ENCODE measurements at places on chromosomes 13 and 19. TPM values are rescaled to one million over a fixed set of nuclear protein-coding genes. Genes with fewer than 3 reads are reported as not detected.

DNA sequence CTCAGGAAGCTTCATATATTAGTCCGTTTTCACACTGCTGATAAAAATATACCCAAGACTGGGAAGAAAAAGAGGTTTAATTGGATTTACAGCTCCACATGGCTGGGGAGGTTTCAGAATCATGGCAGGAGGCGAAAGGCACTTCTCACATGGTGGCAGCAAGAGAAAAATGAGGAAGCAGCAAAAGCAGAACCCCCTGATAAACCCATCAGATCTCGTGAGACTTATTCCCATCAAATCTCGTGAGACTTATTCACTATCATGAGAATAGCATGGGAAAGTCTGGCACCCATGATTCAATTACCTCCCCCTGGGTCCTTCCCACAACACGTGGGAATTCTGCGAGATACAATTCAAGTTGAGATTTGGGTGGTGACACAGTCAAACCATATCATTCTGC lies 23.1 kb downstream of the FLT3 start:
- no peak for DNase-seq

GRCh38 chr19:48121909-48122371 lies 11.3 kb upstream of the PLA2G4C start:
- no peak for DNase-seq

- DNase-seq: no peak
These were observed 11.5 kb downstream of the MYH14 start for GRCh38 chr19:50214699-50215543.

ADGRE2 gene
- polyA plus RNA-seq: 1.4 TPM

GRCh38 chr13:44768239-44768638 lies 192.1 kb upstream of the TSC22D1 start:
- DNase-seq: no peak

GRCh38 chr19:45515081-45515624 lies 7.9 kb downstream of the VASP start:
- DNase-seq: peak; percentile 32

- DNase-seq: no peak
These were observed 8.6 kb downstream of the RGCC start for GRCh38 chr13:41465898-41466320.

- no peak for DNase-seq
These were observed 202.8 kb upstream of the TSC22D1 start for GRCh38 chr13:44778761-44779484.

DNMT1 gene
- polyA plus RNA-seq: 65.8 TPM

DNA sequence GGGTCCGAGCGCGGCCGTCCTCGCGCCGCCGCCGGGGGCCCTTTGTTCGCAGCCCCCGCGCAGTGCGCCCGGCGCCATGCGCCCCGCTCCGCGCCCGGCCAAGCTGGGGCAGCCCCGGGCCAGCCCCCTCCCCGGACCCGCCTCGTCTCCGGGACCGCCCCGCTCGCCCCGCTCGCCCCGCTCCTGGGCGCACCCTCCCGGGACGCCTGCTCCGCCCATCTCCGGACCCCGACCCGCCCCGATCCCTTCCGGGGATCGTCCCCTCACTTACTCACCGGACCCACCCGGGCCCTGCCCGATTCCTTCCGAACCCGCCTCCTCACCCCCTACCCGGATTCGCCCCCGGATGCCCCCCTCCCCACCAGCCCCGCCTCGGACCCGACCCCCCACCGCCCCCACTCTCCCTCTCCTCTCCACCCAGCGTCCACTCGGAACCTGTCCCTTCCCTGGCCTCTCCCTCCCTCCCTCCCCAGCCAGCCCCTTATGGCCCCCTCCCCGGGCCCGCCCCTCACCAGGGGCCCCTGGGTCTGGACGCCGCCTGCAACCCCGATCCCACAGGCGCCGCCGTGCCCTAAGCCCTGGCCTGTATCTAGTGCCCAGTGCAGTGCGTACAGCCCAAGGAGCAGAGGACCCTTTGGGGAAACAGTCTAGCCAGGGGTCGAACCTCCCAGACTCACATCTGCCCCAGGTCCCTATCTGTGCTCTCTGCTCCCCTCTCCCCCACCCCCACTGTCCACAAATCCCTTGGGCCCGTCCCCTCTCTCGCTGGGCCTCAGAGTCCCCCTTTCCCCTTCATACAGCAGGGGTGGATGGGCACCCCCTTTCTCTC lies at the start of gene CPAMD8:
TSS of gene CPAMD8 (minus strand) at position 105 of the 829 bp plus-strand sequence. CDS start 168 bp downstream, outside the sequence.
- DNase-seq: no peak

- no peak for DNase-seq
These were observed 3.0 kb downstream of the PGLYRP2 start for GRCh38 chr19:15476325-15476724.
